ENCODE measurements at places on chromosomes 13 and 19. TPM values are rescaled to one million over a fixed set of nuclear protein-coding genes. Genes with fewer than 3 reads are reported as not detected.

DNA sequence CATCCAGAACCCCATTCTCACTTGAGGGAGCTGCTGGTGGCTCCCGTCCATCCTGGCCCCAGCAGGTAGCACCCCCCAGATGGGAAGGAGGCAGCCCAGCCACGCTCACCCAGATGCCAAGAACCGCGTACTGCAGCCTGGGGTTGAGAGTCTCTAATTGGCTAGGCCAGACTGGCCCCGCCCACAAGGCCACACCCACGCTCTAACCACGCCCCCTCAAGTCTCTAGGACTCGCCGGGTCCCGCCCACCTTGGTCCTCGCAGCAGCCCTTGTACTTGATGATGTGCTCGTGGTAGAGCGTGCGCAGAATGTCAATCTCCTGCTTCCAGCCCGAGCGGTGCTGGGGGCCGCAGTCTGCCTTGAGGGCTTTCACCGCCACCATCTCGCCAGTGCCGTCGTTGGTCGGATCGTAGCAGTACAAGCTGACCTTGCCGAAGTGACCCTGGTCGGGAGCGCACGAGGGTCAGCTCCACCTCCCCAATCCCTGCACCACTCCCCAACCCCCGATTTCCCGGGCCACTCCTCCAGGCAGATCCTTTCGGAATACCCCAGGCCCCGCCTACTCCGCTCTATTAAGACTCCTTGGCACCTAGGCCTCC, 14.5 kb upstream of the ICAM3 start:
- DNase-seq, result no peak

- DNase-seq, result no peak
Measured at GRCh38 chr13:110237875-110238817, 68.8 kb downstream of the COL4A1 start.

The JOSD2 gene
- total RNA-seq, result 36.4 TPM

GRCh38 chr13:21344662-21345176, 114.4 kb downstream of the ZDHHC20 start:
- DNase-seq, result no peak

DNA sequence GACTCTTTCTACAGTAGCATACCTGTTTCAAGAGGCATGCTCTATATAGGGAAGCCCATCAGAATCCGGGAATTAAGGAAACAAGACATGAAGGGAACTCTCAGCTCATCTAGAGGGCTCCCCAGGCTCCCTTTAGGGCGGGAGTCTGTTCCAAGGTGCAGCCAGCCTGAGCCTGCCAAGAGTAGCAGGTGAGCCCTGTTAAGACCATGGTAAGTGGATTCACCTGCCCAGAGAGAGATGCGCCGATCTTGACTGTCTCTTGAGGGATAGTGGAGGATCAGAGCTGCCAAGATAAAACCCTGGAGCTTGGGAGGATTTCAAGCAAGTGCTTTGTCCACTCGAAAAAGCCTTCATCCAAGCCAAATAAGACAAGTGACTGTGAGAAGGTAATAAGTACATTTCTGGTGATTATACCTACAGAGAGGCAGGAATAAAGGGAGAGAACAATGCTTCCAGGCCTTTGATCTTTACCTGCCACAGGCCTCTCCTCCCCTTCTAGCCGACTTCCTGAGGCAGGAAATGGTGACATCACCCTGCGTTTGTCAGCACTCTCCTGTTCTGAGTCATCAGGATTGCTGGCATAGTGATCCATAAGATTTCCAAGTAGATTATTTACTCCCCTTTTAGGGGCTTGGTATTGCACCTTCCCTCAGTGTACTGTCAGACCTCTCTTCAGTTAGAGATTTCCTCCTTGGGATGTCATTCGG, 31.5 kb downstream of the KLF5 start:
- peak; percentile 85 for DNase-seq

All from epithelial cell of proximal tubule (primary cell).